Stimulated activated CD8-positive, alpha-beta memory T cell treated with anti-CD3 and anti-CD28 coated beads, Interleukin-7, amount 100 ng/mL, for 4 hours (primary cell): ENCODE measurements at places on chromosomes 16 and 17.

GRCh38 chr16:85176541-85177447 lies 64.5 kb upstream of the CIBAR2 start:
- no peak for DNase-seq

DNA sequence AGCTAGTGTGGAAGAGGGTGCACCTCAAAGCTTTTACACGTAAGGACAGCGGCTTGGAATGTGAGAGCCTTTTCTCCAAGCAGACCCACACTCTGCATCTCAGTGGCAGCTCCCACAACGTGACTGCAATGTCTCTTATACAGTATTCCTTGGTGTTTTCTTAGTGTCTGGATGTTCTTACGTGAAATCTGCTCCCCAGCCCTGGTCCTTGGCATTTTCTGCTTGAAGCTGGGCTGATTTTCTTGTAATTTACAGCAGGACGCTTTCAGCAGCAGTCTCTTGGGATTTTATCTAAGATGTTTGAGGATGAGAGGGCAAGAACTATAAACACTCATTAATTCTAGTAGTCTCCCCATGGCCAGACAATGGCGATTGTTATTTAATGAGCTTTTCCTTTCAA lies 12.1 kb upstream of the POLR3E start:
- DNase-seq: no peak

DNA sequence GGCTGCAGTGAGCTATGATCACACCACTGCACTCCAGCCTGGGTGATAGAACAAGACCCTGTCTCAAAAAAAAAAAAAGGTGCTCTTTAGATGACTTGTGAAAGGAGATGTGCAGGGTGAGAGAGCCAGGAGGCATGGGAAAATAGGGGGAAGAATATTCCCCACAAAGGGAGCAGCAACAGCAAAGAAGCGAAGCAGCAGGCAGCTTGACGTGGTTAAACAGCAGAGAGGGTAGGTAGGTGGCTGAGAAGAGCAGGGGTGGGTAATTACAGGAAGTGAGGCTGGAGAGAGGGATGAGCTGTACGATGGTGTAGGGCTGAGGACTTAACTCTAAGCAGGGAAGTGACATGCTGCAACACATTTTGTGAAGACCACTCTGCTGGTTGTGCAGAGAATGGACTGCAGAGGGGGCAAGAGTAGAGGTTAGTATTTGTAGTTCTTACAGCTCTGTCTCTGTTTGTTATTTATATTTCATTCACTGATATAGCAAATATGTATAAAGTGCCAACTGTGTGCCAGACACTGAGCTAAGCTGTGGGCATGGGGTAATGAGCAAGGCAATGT lies 1.6 kb downstream of the HEATR3 start:
- DNase-seq: no peak

- DNase-seq: no peak
Measured at GRCh38 chr17:15496735-15497670, 29.6 kb upstream of the CDRT4 start.

DNA sequence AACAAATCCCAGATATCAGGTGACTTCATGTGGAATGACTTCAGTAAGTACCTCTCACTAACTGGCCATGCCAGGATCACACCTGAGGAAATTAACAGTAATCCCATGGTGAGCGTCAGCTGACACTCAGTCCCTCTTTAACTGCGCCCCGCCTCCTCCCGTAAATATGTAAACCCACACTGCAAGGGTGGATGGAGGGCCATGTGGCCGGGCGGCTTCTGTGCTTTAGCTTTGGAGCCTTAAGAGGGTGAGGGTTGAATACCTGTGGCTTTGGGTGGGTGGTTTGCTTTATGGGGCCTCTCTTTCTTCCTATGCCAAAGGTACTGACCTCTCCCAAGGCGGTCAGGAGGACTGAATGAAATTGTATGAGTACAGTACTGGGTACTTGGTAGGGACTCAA lies 141.7 kb downstream of the MRM1 start:
- no peak for DNase-seq

GRCh38 chr16:87918866-87919680 lies 17.3 kb downstream of the CA5A start:
- DNase-seq: no peak

DNA sequence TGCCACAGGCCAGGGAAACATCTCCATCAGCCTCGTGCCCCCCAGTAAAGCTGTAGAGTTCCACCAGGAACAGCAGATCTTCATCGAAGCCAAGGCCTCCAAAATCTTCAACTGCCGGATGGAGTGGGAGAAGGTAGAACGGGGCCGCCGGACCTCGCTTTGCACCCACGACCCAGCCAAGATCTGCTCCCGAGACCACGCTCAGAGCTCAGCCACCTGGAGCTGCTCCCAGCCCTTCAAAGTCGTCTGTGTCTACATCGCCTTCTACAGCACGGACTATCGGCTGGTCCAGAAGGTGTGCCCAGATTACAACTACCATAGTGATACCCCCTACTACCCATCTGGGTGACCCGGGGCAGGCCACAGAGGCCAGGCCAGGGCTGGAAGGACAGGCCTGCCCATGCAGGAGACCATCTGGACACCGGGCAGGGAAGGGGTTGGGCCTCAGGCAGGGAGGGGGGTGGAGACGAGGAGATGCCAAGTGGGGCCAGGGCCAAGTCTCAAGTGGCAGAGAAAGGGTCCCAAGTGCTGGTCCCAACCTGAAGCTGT lies 3.4 kb downstream of the NXPH3 start:
- no peak for DNase-seq

- no peak for DNase-seq
Measured at GRCh38 chr17:7475764-7476422, 3.5 kb downstream of the ZBTB4 start.

GRCh38 chr17:33112763-33113162 lies 121.1 kb downstream of the SPACA3 start:
- DNase-seq: no peak

- no peak for DNase-seq
Measured at GRCh38 chr17:22516861-22517636, 824.7 kb downstream of the KCNJ18 start.

GRCh38 chr16:4618645-4619418 lies 4.1 kb upstream of the UBALD1 start:
- no peak for DNase-seq

DNA sequence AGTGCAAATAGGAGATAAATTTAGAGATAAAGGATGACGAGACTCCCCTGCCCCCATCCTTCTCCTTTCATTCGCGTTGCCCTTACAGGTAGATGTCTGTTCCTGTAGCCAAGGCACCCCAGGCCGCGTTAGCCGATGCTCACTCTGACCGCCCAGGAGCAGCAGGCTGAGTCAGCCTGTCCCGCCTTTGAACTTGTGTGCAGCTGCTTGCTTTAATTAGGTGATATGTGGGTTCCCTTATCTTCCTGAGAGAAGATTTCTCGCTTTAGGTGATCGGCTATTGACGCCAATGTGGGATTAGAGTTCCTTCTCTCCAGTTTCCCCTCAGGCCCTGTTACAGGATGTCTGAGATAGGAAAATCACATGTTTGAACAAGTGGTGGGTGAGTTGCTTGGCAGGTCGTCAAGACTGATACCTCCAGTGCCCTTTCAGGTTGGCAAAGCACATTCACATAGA lies 119.5 kb downstream of the MSI2 start:
- no peak for DNase-seq

- no peak for DNase-seq
Measured at GRCh38 chr17:13400491-13400890, 201.2 kb downstream of the HS3ST3A1 start.

DNA sequence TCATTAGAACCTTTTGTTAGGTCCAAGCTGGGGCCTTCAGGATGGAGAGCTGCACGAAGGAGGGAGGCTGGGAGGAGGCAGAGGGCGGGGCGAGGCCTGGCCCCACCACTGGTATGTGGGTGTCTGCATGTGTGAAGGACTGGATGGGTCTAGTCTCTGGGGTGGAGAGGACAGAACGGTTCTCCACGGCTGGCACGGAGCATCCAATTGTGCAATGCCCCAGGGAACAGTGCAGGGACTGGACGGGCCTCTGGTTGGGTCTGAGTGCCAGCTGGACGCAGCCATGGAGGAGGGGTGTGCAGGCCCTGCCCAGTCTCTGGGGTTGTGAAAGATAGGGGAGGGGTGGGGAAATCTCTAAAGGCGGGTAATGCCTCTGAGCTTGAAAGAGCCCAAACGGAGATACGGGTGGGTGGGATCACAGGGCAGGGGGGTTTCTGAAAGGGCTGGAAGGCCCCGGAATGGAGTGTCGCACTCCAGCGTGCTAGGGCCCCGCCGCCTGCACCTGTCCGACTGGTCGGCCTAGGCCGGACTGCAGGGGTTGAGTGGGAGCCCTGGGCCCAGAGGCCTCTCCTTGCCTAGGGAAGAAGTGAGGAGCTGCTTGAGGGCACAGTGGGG lies 1.6 kb downstream of the PPL start:
- no peak for DNase-seq

GRCh38 chr16:26668026-26668425 lies 398.7 kb upstream of the C16orf82 start:
- DNase-seq: no peak

GRCh38 chr17:28878158-28878910 lies 19.2 kb downstream of the FLOT2 start:
- DNase-seq: no peak

- DNase-seq: no peak
Measured at GRCh38 chr16:48225456-48225855, 18.6 kb upstream of the LONP2 start.

DNA sequence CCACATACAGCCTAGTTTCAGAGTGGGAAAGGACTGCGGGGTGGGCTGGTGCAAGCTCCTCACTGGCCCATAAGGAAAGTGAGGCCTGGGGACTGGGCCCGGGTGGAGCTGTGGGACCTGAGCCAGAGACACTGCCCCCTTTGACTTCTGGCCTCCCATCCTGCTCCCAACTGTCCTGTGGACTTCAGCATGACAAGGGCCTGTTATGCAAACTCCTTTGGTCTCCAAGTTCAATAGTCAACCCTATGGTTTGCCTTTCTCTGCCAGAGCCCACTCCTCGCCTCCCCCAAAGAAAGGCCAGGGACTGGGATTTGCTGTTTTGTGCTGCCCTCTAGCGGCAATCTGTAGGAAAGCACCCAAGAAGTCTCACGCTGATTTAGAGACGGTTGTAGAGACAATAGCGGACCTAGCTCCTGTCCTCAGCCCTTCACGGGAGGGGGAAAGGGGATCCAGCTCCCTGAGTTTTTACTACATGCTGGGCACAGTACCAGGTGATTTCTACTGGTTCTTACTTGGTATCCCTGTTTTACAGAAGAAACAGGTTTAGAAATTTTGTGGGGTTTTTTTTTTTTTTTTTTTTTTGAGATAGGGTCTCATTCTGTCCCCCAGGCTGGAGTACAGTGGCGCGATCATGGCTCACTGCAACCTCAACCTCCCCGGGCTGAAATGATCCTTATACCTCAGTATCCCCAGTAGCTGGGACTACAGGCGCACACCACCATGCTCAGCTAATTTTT lies 1.2 kb upstream of the TLCD3B start:
- peak; percentile 41 for DNase-seq

DNA sequence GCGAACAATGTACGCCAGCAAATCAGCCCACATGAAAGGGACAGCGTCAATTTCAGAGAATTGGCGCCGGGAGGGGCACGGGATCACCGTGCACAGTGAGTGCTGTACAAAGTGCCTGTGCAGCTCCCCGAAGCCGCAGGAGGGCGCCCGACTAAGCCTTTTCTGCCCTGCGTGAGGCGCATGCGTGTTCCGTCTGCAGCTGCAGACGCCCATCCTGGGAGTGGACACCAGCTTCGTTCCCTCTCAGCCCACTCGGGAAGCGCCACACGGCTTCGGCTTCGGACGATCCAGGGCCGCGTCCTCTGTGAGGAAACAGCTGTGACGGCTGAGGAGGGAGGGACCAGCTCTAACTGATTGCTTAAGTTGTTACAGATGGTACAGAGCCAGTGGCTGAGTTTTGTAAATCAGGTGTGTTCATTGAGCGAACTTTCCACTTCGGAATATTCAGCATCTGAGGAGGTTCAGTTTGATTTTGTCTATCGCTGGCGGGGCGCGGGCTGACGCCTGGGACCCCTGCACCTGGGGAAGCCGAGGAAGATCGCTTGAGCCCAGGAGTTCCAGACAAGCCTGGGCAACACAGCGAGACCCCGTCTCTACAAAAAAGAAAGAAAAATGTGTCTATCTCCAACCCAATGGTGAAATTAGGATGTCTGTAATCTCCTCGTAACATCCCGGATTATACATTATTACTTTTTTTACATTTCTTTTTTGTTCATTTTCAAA lies 15.4 kb upstream of the ZNF287 start:
- peak; percentile 85 for DNase-seq

GRCh38 chr16:48813485-48813884 lies 203.5 kb upstream of the N4BP1 start:
- no peak for DNase-seq

DNA sequence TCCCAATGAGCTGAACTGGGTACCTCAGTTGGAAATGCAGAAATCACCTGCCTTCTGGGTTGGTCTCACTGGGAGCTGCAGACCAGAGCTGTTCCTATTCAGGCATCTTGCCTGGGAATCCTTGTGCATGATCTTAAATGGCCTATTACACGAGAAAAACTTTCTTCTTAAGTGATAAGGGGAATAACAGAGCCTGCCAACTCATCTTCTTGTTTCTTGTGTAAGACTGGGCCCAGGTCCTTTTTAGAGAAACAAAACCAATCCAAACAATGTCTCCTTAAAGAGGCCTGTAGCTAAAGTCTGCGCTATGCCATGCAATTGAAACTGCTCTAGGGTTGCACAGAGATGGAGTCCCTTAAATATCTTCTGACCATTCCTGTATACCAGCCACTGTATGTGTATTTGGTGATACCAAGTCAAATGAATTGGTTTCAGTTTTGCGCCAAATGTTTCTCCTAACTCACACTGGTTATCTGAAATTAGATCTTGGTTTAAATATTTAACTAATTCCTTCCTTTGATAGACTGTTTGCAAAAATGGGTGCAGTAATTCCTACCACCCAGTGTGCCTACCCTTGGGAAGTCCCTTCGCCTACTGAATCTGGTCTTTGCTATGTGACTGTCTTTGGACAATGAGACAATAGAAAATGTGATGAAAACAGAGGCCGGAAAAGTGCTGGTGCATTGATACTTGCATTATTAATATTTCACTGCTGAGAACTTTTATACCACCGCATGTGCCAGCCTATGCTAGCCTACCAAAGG lies 6.5 kb upstream of the CCL23 start:
- no peak for DNase-seq

DNA sequence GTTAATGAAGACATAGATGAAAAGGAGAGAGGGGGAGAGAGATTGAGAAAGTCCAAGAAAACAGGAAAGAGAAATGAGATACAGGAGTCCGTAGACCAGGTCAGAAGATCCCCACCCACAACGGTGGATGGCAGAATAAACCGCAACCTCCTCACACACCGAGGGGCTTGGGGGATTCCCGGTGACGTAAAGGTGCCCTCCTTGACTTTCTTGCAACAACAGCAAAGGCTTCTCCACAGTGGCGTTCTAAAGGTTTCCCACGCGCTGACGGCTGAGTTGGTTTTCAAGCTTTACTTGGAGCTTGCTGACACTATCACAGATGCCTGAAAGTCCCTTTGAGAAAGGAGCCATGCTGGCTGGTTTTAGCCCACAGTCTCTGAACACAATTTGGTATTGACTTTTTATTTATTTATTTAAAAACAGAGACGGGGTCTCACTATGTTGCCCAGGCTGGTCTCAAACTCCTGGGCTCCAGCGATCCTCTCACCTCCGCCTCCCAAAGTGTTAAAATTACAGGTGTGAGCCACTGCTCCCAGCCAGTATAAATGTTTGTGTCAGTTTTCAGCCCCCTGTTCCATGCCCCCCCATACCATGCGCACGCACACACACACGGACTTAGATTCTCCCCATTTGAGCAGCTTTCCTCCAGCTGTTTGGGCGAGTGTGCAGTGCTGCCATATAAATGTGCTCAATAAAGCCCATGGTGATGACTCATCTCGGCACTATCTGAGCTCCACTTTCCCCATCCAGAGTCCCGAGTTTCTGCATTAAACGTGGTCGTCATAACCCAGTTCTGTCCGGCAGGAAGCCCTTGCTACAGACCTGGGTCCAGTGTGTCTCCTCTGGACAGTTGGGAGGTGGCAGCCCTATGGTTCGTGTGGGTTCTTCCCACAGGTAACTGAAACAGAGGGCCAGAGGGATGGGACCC lies 33.0 kb upstream of the SEC14L1 start:
- DNase-seq: peak; percentile 85
